ENCODE measurements at places on chromosomes 11 and 22.

- peak; percentile 48 for DNase-seq
These were observed 27.2 kb downstream of the TMPRSS6 start for GRCh38 chr22:37082251-37082873.

- DNase-seq, result no peak
These were observed 123.8 kb downstream of the CD44 start for GRCh38 chr11:35262735-35263134.

DNA sequence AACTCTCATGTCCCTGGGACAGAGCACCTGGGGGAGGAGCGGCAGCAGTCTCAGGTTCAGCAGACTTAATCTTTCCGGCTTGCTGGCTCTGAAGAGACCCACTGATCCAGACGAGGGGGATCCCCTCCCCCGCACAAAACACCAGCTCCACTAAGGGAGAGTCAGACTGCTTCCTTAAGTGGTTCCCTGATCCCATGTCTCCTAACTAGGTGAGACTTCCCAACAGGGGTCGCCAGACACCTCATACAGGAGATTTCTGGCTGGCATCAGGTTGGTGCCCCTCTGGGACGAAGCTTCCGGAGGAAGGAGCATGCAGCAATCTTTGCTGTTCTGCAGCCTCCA lies 157.2 kb upstream of the TMEM45B start:
- no peak for DNase-seq

DNA sequence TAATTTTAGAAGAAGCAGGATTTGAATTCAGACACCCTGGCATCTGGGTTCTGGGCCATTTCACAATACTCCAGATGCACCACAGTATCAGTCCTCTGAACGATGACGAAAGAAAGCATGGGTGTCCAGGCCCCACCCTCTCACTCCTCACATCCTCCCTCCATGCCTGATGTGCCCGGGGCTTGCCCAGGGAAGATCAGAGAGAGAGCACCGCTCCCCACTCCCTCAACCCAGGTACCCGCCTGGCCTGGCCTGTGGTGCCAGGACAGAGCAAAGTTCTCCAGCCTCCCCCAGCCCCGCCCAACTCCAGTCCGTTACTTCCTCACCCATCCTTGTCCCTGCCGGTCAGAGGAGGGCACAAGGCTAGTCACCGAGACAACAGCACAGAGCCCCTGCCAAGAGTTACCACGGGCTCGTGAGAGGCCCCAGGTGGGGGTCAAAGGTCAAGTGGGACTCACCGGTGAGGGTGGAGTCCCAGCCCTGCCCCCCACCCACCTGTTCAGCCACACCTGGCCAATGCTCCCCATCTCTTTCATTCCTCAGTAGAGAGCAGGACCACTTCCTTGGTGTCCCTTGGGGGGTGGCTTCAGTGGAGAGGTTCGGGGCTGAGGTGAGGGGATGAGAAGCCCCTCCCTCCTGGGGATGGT lies 8.1 kb downstream of the BCL9L start:
- peak; percentile 52 for DNase-seq

GRCh38 chr11:14904745-14905103 lies 12.7 kb upstream of the CYP2R1 start:
- DNase-seq, result peak; percentile 75

DNA sequence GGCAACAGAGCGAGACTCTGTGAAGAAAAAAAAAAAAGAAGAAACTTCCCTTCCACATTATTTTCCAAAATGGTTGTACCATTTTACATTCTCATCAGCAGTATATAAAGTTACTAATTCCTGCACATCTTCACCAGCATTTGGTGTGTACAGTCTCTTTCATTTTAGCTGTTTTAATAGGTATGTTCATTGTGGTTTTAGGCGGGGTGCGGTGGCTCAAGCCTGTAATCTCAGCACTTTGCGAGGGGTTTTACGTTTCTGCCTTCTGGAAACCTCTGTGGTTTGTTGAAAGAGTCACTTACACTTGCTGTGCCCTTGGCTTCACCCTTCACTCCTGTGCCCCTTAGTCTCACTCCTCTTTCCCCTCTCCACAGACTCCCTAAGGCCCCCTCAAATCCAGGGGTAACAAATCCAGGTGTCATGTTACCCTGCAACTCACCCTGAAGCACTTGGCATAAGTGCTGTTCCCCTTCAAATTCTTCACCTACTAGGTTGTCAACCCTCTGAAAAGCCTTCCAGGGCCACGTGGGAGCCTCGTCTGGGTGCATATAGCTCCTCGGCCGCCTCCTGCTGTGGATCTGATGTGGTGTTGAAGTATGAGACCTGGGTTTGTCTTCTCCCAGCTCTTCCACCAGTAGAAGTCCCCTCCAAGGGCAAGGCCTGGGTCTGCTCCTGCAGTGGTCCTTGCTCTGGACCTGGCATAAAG lies 20.8 kb downstream of the TOB2 start:
- peak; percentile 35 for DNase-seq

- no peak for DNase-seq
These were observed 14.0 kb downstream of the KDELR3 start for GRCh38 chr22:38481871-38482332.

- DNase-seq, result no peak
These were observed 1413.5 kb upstream of the RAG2 start for GRCh38 chr11:38011496-38011895.

GRCh38 chr22:25736378-25737011 lies 5.5 kb upstream of the MYO18B start:
- no peak for DNase-seq

GRCh38 chr11:42967653-42968052 lies 344.1 kb upstream of the API5 start:
- no peak for DNase-seq

- no peak for DNase-seq
These were observed 1818.1 kb upstream of the RAG2 start for GRCh38 chr11:38416141-38416540.

- DNase-seq, result no peak
These were observed 21.4 kb upstream of the CRTAM start for GRCh38 chr11:122816761-122817520.

- no peak for DNase-seq
These were observed 1.8 kb downstream of the OR10AG1 start for GRCh38 chr11:55967914-55968313.

DNA sequence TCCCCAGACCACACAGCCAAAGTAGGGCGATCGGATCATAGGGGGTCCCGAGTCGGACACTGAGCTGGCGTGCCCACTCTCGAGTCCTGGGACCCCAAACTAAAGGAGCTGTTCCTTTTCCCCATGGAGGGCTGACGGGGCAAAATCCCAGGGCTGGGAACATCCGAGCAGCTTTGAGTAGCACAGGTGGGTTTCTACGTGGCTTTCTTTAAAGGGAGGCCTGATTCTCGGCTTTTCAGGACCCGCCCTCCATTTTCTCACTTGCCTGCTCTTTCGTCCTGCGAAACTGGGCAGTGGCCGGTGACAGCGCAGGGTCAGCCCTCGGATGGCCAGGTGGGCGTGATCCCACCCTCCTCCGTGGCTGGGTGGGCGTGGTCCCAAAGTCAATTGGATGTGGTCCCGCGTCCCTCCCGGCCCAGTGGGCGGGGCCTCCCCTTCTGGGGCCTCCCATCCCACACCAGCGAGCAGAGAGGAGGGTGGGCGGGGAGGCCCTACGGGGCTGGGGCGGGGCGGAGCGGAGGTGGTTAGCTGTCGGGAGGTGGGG lies 17.5 kb upstream of the TXNRD2 start:
- no peak for DNase-seq

- DNase-seq, result no peak
These were observed at the start of gene NR1H3 for GRCh38 chr11:47257517-47258316. TSS of gene NR1H3 (plus strand) at chr11:47257996. CDS start at chr11:47259217, 1,221 bp downstream.
